ENCODE measurements at places on chromosomes 2 and 18. TPM values are rescaled to one million over a fixed set of nuclear protein-coding genes. Genes with fewer than 3 reads are reported as not detected.

- no peak for DNase-seq
Observed at GRCh38 chr2:155203178-155203577, 504.7 kb downstream of the KCNJ3 start.

- DNase-seq, result no peak
Observed at GRCh38 chr2:84132370-84132769, 326.7 kb downstream of the SUCLG1 start.

GRCh38 chr18:13577091-13577697 is 149.2 kb downstream of the FAM210A start:
- no peak for DNase-seq

DNA sequence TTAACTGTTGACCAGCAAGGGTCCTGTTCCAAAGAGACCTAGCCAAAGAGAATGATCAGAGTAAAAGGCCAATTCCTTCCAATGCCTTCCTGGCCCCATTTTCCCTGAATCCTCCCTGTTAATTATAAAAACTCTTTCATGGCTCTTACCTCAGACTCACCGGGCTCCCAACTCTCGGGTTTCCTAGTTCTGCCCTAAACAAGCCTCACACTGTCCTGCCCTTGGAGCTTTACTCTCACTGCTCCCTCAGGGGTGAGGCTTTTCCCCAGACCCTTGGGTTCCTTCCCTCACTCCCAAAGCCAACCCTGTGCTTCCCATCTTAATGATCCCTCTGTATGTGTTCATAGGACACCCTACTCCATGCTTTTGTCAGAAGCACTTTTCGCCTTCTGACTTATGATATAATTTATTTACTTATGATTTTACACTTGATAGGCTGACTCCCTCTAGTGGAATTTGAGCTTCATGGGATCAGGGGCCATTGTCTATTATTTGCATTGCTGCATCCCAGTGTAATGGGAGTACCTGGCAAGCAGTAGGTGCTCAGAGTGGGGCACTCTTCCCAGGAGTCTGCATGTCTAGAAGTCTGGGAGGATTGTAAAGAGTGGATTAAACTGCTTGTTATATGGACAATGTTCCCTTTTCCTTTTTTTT is 29.9 kb upstream of the ZNG1B start:
- DNase-seq, result peak; percentile 26

Gene RGPD4
- not detected for total RNA-seq

DNA sequence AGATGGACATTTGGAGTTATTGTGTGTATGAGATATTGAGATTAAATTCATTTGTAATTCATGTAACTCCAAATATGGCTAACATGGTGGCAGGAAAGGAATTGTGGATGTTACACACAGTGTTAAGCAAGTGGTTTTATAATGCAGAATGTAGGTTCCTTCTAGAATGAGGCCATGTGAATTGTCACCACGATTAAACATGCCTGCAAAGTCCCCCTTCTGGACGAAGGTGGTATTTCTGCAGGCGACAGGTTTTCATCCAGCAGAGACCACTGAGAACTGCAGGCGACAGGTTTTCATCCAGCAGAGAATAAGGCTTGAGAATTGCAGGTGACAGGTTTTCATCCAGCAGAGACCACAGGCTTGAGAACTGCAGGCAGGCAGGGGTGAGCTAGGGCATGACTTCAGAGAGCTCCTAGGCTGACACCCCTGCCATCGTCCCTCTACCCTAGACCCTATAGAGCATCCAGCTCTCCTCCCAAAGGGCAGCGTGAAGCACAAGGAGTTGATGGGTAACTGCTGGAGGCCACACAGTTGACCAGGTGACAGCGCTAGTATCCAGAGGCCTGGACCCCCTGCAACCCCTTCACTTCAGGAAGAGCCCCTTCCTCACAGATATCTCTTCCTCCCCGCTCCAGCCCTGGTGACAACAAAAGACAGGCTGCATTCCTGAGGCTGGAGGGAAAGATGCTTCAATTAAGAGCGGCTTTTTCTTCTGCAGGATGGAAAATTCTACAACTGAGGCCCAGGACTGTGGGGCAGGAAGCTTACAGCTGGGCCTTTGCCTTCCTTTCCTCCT is 175.8 kb downstream of the LOXHD1 start:
- DNase-seq, result no peak

Gene ITPRIPL1
- total RNA-seq, result 7.2 TPM

DNA sequence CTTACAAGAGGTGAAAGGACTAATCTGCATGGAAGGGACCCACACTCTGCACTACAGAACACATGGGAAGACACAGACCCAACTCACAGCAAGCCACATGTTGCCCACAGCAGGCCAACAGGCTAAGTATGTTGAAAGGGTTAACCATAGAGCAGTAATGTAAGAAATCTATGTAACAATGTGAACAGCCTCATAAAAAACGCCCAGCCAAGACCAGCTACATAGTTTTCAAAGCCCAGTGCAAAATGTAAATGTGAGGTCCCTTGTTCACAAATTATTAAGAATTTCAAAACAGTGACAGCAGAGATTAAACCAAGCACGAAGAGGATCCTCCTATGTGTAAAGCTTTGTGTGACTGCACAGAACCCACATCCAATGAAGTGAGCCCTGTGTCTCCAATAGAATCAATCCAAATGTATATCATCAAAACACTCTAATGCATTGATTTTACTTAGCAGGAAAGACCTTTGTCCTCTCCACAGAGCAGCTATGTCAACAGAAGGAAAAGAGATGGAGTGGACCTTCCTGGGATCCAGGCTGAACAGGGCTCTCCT is 210.1 kb downstream of the AGPS start:
- no peak for DNase-seq

Gene COL3A1
- total RNA-seq, result 0.24 TPM

DNA sequence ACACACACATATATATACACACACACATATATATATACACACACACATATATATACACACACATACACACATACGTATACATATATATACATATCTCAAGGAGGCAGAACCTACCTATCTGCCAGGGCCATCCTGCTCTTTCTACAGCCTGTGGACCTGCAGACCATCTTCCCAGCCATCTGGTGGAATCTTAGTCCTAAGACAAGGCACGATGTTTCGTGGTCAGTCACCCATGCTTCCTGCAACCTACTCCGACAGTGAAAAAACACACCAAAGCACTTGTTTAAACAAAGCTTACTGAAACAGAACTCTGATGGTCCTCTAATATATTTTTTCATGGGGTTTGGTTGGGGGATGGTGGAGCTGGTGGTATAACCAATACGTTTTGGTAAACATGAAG is 164.2 kb upstream of the ZNF521 start:
- DNase-seq, result no peak

DNA sequence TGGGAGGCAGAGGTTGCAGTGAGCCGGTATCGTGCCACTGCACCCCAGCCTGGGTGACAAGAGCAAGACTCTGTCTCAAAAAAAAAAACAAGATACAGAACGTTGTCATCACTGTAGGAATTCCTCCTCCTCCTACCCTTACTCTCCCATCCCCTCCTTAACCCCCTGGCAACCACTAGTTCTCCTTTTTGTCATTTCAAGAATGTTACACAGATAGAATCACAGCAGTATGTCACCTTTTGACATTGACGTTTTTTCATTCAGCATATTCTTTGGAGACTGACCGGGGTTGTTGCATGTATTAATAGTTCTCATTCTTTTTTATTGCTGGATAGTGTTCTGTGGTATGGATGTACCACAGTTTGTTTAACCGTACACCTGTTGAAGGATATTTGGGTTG is 32.4 kb downstream of the TTLL4 start:
- DNase-seq, result no peak

Gene UGP2
- 157 TPM for total RNA-seq

Gene STAM2
- 18.8 TPM for total RNA-seq

GRCh38 chr2:115165529-115166109 is 723.2 kb downstream of the DPP10 start:
- peak; percentile 22 for DNase-seq

GRCh38 chr2:204984518-204984917 is 439.2 kb downstream of the PARD3B start:
- no peak for DNase-seq

DNA sequence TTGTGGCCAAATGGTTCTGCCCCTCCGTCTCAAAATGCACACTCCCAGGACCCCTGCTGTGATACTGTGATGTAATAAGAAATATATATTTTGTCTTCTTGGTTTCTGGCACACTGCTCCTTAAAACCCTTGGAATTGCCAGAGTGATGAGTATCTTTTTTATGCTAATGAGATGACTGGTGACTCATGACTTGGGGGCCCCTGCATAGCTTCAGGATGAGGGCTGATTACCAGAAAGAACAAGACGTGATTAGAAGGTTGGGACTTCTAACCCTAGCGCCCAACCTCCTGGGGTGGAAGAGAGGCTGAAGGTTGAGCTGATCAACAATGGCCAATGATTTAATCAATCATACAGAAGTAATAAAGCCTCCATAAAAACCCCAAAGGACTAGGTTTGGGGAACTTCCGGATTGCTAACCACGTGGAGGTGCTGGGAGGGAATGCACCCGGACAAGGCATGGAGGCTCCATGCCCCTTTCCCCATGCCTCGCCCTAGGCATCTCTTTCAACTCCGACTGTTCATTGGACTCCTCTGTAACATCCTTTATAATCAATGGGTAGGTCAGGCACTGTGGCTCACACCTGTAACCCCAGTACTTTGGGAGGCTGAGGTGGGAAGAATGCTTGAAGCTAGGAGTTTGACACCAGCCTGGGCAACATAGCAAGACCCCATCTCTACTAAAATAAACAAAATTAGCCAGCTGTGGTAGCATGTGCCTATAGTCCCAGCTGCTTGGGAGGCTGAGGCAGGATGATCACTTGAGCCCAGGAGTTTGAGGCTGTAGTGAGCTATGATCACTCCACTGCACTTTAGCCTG is 89.1 kb downstream of the HS1BP3 start:
- peak; percentile 73 for DNase-seq

GRCh38 chr2:70643715-70644114 is 90.1 kb upstream of the TGFA start:
- peak; percentile 23 for DNase-seq

DNA sequence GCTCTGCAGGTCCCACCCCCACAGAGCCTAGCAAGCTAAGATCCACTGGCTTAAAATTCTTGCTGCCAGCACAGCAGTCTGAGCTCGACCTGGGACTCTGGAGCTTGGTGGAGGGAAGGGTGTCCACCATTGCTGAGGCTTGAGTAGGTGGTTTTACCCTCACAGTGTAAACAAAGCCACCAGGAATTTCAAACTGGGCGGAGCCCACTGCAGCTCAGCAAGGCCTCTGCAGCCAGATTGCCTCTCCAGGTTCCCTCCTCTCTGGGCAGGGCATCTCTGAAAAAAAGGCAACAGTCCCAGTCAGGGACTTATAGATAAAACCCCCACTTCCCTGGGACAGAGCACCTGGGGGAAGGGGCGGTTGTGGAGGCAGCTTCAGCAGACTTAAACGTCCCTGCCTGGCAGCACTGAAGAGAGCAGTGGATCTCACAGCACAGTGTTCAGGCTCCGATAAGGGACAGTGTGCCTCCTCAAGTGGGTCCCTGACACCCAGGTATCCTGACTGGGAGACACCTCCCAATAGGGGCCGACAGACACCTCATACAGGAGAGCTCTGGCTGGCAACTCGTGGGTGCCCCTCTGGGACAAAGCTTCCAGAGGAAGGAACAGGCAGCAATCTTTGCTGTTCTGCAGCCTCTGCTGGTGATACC is 20.0 kb upstream of the NEMP2 start:
- DNase-seq, result no peak

Gene STAT4
- total RNA-seq, result 0.71 TPM

Gene UGT1A5
- total RNA-seq, result 0.53 TPM

- DNase-seq, result no peak
Observed at GRCh38 chr2:204337638-204338037, 207.6 kb upstream of the PARD3B start.

- DNase-seq, result no peak
Observed at GRCh38 chr2:240919786-240920782, 13.9 kb downstream of the CROCC2 start.

- DNase-seq, result peak; percentile 44
Observed at GRCh38 chr18:44826418-44827259, 146.0 kb downstream of the SETBP1 start.

Gene OR6B2
- not detected for total RNA-seq

DNA sequence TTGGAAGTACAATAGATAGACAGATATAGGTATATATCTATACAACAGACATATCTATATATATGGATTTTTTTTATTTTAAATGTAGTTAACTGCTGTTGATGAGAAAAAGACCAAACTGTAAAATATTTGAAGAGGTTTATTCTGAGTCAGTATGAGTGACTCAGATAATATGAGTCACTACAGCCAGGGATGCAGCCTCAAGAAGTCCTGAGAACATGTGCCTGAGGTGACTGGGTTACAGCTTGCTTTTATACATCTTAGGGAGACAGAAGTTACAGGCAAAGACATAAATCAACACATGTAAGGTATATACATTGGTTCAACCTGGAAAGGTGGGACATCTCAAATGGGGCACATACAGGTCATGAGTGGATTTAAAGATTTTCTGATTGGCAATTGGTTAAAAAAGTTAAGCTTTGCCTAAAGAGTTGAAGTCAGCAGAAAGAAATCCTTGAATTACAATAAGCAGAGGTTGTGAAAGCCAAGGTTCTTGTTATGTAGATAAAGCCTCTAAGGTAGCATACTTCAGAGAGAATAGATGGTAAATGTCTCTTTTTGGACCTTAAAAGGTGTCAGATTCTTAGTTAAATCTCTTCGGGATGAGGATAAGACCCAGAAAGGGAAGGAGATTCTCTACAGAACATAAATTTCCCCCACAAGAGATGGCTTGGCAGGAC is 149.9 kb downstream of the RBM43 start:
- peak; percentile 79 for DNase-seq

DNA sequence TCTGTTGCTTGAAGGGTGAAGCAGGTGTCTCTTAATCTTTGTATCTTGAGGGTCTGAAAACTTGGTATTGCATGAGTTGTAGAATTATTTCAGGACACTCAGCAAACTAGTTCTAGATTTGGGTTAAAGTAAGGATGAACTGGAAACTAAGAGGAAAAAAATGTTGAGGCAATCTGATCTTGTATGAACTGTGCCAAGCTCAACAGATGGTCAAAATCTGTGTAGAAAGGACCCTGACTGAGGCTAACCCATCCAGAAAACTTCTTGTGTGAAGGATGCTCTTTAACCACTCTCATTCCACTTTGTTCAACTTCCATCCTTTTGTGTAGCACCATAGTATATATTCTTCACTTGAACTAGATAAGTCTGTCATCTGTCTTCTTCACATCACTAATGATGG is 861.7 kb downstream of the SLC4A3 start:
- no peak for DNase-seq

DNA sequence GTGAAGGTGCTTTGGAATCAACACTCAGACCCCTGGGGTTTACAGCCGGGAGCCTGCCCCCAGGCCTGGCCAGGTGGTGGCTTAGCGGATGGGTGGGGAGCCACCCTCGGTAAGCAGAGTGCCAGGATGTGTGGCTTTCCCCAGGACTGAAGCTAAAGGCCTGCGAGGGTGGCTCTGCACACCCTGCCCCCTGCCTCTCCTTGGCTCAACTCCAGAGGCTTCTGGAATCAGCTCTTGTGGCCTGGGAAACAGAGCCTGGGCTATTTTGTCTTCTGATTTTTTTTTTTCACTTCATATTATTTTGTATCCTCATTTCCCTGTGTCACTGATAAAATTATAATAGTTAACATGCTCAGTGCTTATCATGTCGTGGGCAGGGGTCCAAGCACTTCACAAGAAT is 79.8 kb downstream of the RHOB start:
- no peak for DNase-seq

Gene SNORC
- 0.65 TPM for total RNA-seq
